Fibroblast of skin of left quadriceps (primary cell): ENCODE measurements at places on chromosomes 2 and 18.

DNA sequence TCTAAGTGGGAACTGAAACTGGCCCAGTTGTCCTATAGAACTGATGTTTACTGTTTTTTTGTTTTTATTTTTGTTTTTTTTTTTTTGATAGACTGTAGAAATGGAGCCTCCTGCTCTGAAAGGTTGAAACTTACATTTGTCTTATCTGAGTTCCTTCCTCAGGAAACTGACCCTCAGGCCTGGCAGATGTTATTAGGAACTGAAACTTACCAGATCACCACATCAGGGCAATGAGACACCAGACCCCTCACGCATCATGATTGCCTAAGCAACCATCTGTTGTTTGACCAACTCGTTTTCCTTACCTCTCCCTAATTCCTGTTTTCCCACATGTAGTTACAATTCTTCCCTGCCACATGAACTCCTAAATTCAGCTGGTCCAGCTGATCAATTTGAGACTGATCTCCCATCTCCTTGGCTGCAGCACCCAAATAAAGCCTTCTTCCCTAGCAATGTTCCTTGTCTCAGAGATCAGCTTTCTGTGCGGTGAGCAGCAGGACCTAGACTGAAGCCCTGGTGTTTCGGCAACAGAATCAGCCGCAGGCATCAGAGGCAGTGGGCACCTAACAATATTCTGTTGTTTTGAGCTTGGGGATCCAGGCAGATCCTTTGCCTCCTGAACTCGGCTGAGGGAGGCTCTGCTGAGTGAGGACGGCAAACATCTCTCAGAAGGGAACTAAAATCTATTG is 96.8 kb downstream of the MSH2 start:
- no peak for DNase-seq

DNA sequence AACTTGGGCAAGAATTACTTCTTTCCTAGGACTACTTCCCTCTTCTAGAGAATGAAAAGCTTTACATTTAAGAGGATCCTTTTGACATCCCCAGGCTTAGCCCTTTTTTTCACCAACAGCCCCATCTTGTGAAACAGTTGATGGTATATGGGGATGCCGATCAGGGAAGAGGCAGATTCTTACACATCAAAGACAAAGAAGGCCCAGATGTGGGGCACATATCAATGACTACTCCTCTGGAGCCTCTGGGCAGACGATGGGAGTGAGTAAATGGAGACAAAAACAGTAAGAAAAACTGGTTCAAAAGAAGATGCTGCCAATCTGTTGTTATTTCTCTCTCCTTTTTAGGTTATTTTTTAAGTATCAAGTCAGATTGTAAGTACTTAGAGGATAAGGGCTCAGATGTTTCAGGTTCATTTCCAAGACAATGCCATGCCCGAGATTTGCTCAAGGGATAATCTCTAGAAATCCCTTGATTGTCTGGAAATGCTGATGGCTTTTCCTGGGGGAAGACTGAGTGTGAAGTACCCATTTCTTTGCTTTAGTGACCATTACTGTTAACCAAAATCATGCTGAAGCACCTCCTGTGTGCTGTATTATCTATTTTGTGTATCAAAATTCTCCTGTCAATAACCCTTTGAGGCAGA is 117.5 kb downstream of the EPHA4 start:
- no peak for DNase-seq

GRCh38 chr18:57134618-57135135 is 12.2 kb upstream of the BOD1L2 start:
- no peak for DNase-seq

- no peak for DNase-seq
Observed at GRCh38 chr18:79260023-79260422, 135.7 kb upstream of the NFATC1 start.

DNA sequence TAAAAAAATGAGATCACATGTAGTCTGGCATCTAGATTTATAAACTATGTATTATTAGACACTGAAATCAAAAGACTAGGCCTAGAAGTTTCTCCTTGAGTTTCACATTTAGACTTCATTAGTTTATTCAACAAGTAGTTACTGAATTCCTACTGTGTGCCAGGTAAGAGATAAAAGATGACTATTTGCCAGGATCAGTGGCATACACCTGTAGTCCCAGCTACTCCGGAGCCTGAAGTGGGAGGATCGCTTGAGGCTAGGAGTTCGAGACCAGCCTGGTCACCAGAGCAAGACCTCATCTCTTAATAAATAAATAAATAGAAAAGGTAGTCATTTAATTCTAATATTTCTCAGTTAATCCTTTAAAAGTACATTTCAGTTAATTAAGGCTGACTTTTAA is 2.1 kb downstream of the FAM98A start:
- no peak for DNase-seq

DNA sequence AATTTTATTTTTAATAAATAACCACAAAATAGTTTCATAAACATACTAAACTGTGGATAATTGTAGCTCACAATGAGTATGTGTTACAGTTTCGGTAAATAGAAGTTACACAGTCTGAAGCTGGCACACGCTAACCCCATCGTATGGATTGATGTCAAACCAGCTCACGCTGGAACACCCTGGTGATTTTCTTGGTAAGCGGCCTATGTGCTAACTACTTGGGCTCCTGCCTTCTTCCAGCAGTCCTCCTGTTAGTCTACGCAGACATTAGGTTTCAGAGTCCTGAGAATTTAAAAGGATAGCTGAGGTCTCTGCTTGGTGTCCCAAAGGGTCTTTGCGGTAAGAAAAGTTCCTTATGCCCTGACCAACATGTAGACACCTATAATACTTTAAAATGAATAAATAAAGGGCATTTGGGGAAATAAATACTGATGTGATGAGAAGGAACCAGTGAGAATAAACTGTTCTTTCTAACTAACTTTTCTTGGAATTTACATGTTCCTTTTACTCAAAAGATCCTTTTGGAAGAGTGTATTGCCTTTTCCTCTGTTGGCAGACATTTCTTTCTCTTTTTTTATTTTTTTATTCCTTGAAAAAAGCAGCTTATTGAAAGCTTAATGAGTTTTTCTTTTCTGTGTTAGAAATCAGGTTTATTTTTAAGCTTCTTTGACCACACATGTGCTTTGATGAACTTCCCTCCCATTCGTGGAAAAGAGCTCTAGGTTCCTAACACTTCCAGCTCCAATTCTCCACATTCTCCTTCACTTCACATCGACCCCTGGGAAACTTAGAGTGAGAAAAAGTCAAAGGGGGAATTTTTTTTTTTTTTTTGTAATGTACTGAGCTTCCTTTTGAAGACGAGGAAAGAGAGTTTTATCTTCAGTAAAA is 322.2 kb downstream of the IRS1 start:
- DNase-seq: no peak

GRCh38 chr2:138227195-138227594 is 262.9 kb downstream of the HNMT start:
- no peak for DNase-seq

- DNase-seq: peak; percentile 43
Observed at GRCh38 chr2:35462226-35462998, 893.2 kb upstream of the CRIM1 start.

DNA sequence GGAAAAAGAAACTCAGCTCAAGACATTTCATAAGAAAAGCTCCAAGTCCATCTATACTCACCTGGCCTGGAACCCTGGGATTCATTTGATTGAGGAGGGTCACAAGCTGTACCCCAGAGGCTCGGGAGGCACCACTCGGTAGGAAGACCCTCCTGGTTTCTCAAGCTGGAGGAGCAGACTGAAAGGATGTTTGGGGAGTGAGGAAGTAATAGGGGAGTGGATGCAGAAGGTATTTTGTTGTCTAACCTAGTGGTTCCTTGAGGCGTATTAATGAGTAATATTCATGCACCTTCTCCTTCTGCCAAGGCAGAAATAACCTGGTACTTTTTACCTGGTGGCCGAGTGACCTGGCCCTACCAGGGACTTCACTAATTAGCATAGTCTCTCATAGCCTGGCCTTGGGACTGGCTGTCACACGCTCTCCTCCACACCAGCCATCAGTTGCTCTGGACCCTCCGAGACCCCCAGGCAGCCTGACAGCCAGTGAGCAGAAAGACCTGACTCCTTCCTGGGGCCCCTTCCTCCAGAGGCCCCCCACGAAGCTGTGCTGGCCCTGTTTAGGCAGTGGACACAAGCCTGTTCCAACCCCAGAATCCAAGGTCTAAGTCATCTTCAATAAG is 161.4 kb downstream of the BCL2 start:
- no peak for DNase-seq

GRCh38 chr2:120541972-120542670 is 193.5 kb upstream of the GLI2 start:
- DNase-seq: no peak

DNA sequence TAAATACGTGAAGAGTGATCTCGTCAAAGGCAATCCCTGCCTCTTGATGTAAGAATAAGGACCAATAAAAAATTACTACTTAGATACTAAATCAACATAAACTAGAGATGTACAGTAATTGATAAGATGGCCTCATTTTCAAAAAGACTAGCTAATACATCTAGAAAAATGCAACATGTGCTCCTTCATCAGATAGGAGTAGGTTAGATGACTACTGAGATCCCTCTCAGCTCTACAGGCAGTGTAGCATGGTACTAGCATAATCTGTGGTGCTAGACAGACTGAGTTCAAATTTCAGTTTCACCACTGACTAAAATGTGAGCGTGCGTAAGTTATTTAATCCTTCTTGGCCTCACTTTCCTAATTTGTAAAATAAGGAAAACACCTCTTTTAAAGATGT is 82.6 kb upstream of the FRZB start:
- no peak for DNase-seq

GRCh38 chr18:45566025-45566740 is 49.1 kb upstream of the SLC14A2 start:
- peak; percentile 91 for DNase-seq

DNA sequence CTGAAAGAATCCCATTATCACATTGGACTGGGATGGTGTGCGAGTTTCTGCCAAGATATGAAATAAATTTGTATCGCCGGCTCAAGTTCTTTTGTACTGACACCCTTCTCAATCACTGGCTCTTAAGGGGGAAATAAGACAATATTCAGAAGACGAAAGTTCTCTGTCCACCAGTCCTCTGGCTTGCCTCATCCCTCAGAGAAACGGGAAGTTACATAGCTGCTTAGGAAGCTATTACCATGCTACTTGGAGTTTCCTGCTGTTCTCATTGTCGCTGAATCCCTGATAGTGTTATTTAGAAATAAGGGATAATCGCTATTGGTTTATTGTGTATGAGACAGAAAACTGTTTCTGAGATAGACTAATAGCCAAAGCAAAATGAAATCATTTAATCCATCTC is 205.0 kb upstream of the ZNF521 start:
- DNase-seq: no peak

- no peak for DNase-seq
Observed at GRCh38 chr2:194465641-194466040, 1191.4 kb upstream of the SLC39A10 start.
